Type B pancreatic cell (in vitro differentiated cells): ENCODE measurements at places on chromosomes 5 and 9.

GRCh38 chr9:81473708-81474107 lies 215.6 kb downstream of the TLE1 start:
- DNase-seq = no peak

- no peak for DNase-seq
These were observed 1360.6 kb upstream of the ACO1 start for GRCh38 chr9:31023847-31024246.

DNA sequence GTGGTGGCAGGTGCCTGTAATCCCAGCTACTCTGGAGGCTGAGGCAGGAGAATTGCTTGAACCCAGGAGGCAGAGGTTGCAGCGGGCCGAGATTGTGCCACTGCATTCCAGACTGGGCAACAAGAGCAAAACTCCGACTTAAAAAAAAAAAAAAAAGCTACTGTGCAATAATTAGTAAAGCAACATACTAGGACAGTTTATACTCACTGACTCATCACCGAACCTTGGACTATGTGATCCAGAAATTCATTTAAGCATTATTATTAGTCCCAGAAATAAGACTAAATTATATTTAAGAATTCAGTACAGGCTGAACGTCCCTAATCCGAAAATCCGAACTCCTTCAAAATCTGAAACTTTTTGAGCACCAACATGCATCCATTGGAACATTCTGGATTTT lies 37.8 kb downstream of the GOLPH3 start:
- DNase-seq = no peak

DNA sequence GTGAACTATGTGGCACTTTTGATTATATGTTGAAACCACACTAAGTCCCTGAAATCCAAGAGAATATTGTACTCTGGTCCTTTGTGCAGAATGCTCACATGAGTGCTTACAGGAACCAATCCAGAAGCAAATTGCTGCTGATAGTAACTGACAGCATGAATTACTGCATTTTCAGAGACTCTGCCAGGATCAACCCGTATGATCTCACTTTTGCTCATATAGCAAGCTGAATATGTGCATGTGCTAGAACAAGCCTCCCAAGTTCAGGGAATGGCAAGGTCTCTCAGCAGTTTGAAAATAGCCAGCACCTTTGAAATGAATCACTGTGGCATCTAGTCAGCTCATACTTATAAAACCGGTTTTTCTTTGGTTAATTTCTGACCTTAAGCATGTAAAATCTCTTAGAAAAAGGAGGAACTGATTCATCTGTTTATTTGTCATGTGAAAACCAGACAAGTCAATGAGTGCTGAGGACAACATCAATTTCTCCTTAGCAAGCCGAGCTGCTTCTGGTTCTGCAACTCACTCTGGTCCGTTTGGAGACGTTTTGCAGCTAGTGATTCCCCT lies 215.7 kb upstream of the ELL2 start:
- DNase-seq = no peak
